ENCODE measurements at places on chromosomes 2 and 18.

GRCh38 chr2:188819792-188820191, 154.4 kb upstream of the COL3A1 start:
- no peak for DNase-seq

DNA sequence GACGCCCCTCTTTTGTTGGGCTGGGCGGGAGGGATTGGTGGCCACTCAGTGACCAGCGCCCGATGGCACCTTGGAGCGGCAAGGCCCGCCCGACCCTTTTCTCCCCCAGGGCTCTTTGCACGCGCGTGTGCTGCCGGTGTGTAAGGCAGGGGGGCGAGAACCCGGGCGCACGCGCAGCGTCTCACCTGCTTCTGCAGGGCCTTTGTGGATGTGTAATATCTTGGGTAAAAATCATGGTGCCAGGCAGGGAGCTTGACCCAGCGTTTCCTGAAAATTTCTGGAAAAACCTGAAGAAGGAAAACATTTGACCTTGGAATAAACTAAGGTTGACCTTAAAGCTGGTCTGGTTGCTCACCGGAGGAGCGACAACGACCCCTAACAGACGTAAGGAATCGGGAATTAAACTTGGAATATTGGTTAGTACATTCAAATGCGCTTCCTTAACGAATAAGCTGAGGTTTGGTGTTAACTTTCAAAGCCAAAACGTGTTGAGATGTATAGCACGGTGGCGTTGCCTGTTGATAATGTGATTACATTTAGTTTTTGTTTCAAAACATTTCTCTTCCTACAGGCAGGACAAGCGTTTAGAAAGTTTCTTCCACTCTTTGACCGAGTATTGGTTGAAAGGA, 438 bp downstream of the HSPE1 start:
- DNase-seq: no peak

DNA sequence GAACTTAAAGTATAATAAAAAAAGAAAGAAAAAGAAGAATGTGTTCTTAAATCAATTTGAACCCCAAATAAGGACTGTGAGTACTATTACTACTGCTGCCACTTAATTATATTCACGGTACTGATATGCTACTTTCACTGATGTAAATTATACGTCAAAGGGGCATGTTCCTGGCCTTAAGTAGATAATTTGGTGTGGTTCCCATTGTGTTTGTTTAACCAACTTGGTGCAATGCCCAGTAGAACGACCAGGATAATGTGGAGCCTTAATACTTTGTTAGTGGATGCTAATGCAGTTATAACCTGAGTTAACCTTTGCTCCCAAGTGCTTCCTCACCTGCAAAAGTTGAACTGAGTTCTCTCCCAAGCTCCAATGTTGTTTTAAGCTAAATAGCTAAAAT, 142.0 kb downstream of the NR4A2 start:
- no peak for DNase-seq

DNA sequence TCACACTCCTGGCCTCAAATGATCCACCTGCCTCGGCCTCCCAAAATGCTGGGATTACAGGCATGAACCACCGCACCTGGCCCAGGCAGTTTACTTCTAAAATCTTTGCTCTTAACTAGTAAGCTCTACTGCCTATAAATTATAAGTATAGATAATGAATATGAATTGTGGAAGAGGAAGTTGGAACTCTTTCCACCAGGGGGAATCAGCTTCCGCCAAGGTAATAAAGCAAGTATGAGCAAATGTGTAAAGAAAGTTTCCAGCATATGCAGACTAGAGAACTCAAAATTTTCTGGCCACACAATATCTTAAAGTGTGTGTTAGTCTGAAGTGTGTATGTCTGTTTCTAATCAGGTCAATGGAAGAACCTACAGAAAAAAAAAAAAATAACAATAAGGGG, 68.1 kb downstream of the RMDN2 start:
- DNase-seq: no peak

GRCh38 chr2:163182764-163183354, 344.3 kb upstream of the KCNH7 start:
- no peak for DNase-seq

DNA sequence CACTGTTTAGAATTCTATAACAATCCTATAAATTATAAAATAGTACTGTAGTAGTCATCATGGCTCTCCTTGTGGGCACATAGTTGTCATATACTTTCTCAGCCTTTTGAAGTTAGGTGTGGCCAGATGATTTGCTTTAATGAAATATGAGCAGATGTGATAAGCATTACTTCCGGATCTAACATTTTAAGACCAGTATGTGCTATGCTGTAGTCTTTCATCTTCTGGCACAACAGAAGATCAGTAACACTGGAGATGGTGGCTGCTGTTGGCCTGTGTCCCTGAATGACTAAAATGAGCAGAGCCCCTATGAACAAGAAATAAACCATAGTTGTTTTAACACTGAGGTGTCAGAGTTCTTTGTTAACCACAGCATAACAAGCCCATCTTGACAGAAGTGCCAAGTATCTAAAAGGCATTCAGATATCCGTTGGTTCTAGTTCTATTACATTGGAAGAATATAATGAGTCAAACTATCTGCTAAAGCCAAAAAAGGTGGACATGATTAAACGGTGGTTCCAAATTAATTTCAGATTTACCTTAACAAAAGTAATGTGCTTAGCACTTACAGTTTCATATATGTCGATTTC, 6.3 kb downstream of the MEX3C start:
- no peak for DNase-seq

- DNase-seq: no peak
Measured at GRCh38 chr18:3014503-3015203, 1.7 kb upstream of the LPIN2 start.

GRCh38 chr2:39625927-39626270, 39.8 kb upstream of the TMEM178A start:
- DNase-seq: no peak

- no peak for DNase-seq
Measured at GRCh38 chr2:205660521-205661124, 21.7 kb upstream of the NRP2 start.

DNA sequence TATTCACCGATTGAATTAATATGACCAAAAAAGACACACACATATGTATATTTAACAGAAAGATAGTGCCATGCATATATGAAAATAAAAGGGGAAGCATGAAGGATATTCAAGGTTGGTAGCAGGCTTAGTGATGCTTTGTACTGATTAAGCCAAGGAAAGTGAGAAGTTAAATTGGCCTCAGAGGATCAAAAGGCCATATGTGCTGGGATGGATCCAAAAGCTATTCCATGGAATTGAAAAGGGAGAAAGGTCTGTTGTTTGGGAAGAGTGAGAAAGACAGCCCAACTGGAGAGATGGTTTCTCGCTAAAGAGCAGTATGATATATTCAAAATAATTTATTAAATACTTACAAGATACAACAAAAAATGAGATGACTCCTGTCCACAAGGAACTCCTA, 65.9 kb downstream of the INSIG2 start:
- no peak for DNase-seq

DNA sequence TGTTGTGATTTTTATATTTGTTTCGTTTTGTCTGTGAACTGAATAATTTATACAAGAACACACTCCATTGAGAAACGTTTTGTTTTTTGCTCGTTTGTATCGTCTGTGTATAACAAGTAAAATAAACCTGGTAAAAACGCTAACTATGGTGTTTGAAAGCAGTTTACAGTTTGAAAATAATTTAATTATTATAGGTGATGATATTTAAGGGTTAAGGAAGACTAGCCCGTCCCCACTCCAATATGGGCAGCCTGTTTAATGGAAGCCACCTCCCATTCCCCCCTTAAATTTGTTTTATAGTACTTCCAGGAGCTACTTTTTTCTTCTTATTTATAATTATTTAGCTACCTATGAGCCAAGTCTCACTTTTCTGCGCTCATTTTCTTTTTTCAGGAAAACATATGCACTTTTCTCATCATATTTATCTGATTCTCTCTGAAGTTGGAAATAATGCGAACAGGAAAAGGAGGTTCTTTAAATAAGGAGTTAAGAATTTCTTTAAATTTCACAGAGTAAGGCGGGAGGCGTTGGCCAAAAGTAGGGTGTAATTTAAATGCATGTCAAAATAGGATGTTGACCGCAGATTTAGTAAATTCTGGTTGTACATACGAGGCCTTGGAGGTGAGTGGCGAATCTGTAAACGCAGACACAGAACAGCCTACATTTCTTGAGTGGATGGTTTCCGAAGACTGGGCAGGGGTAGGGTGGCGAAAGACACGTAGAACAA, 9.8 kb downstream of the TBR1 start:
- no peak for DNase-seq

DNA sequence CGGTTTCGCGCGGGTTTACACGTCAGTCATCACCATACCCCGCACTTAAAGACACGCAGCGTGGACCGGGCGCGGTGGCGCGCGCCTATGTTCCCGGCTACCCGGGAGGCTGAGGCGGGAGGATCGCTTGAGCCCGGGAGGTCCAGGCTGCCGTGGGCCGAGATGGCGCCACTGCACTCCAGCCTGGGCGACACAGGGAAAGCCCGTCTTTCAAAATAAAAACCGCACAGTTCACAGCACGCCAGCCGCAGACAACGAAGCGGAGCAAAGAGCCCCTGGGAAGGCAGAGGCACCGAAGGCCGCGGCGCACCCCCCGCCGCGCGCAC, 328 bp downstream of the DTYMK start:
- no peak for DNase-seq

GRCh38 chr2:159562248-159562647, 54.1 kb downstream of the BAZ2B start:
- DNase-seq: no peak

- DNase-seq: no peak
Measured at GRCh38 chr2:136051001-136051724, 65.7 kb upstream of the DARS1 start.

- no peak for DNase-seq
Measured at GRCh38 chr2:179555691-179556283, 291.2 kb upstream of the SESTD1 start.

DNA sequence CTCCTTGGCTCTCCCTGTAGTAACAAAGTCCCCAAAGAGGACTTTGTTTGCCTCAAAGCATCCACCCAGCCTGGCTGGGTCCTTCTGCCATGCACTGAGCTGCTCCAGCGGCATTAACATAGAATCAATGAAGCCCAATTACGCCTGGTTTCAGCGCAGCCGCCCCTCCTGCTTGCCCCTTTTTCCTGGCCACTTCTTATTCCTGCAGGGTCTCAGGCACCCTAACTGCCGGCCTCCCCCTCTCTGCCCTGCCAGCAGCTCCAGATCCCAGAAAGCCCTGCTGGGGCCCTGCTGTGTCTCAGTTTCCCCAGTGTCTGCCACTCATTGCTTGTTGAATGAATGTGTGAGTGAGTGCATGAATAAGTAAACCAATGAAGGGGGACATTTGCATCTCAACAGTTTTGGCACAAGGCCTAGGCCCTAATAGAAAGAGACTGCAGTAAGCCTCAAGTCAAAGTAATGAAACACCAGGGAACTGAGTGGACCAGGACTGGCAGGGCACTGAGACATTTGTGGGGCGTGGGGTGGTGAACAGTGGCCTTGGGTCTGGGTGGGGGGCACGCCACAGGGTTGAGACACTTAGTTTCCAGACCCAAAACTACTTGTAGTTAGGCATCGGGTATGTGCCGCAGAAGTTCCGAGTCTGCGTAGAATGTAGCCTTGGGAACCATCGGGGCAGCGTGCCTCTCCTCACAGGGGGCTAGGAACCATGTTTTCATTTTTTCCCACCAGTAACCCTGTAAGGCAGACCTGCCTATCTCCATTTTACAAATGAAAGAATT, 60.6 kb downstream of the SMAD7 start:
- DNase-seq: peak; percentile 69

DNA sequence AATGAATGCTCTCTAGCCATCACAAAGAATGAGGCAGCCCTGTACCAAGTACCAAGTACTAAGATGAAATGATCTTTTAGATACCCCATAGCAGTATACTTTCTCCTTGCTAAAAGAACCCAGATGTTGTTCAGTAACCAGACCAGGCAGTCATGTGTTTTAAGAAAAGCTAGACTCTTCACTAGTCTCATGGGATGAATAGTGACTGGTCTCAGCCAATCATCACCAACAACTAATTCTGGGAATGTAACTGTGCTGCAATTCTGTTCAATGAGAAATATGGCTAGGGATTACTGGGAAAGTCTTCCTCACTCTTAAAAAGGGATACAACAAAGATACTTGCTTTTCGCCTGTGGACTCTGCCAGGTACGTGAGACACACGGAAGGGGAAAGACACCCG, 29.5 kb downstream of the MBOAT2 start:
- DNase-seq: no peak

DNA sequence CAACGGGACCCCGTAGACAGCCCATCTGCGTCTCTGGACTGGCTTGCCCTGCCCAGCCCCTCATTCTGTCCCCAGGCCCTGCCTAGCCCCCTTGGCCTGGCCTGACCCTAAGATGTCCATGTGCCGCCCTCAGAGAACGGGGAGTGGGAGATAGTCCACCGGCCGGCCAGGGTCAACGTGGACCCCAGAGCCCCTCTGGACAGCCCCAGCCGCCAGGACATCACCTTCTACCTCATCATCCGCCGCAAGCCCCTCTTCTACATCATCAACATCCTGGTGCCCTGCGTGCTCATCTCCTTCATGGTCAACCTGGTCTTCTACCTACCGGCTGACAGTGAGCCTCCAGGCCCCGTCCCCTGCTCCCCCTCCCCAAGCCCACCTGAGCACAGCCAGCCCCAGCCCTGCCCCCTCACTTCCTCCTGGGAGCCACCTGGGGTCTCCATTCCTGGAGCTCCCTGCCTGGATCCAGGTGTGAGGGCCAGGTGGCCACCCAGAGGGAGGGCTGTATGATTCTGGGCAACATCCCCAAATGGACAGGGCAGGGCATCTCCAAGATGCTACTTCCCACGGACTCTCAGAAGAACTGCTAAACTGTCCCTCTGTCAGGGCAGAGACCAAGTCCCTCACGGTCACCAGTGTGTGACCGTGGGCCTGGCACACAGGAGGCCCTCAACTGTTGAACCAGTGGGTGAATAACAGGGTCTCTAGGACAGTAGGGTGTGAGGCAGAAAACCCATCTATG, 4.0 kb downstream of the CHRND start:
- DNase-seq: no peak

- DNase-seq: no peak
Measured at GRCh38 chr2:220228310-220229006, 601.0 kb downstream of the SLC4A3 start.

DNA sequence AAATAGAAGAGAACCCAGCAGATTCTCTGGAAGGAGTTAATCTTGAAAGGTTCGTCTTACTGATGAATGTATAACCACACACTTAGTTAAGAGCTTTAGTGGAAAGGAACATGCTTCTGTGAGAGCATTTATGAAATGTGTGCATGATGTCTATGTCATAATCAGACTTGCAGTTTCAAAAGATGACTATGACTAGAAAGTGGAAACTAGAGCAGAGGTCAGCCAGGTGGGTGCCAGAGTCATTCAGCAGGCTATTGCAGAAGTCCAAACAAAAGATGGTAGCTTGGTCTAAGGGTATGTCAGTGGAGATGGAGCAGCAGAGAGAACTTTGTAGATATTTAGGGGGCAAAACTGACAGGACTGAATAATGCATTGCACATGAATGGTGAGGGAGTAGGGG, 825.8 kb downstream of the DCC start:
- DNase-seq: no peak

All from coronary artery (tissue), 2 donors.